Activated naive CD4-positive, alpha-beta T cell treated with anti-CD3 and anti-CD28 coated beads for 36 hours (primary cell): ENCODE measurements at places on chromosomes 13 and 19. TPM values are rescaled to one million over a fixed set of nuclear protein-coding genes. Genes with fewer than 3 reads are reported as not detected.

The OLFM4 gene
- total RNA-seq: not detected

GRCh38 chr19:40742886-40743285 is 7.4 kb downstream of the ACTMAP start:
- H3K27ac ChIP-seq: no peak overlapping the region
- peaks cover 2% of the 10 kb centered on the region for H3K36me3 ChIP-seq
- H3K4me3 ChIP-seq: no peak overlapping the region
- H3K27me3 ChIP-seq: no peaks in the 10 kb centered on the region
- DNase-seq: no peak

DNA sequence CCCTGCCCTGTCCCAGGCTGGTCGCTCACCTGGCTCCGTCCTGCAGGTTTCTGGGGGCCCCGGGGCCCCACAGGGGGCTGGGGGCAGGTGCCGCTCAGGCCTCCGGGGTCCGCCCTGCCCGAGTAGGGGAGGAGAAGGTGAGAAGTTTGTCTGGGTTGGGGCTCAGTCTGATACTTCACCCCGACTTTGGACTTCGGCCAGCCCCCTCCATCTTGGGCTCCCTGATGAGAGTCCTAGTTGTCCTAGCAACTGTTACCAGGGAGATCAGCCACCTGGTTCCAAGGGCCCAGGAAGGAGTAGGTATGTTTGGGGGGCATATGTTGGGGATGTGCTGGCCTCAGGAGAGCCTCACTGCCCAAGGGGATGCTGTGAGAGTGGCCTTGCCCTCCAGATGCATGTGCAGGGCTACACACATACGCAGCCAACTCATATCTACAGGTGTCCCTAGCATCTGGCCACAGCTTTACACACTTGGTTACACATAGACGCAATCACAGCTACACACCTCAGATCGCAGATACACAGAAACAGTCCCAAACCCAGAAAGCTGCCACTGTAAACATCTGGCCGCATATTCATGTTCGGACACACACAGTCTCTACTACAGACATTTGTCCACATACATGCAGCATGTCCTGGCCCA is 3.4 kb downstream of the NUMBL start:
- H3K27ac ChIP-seq: no peak overlapping the region
- no peaks in the 10 kb centered on the region for H3K27me3 ChIP-seq

The ETFB gene
- total RNA-seq: 128 TPM

The ZNF473 gene
- total RNA-seq: 13.1 TPM

- H3K27ac ChIP-seq: no peak overlapping the region
- peaks cover 7% of the 10 kb centered on the region for H3K4me1 ChIP-seq
- peaks cover 46% of the 10 kb centered on the region for H3K27me3 ChIP-seq
- no peak for DNase-seq
Measured at GRCh38 chr13:106919133-106919532, 351.2 kb upstream of the ARGLU1 start.

The DNAAF3 gene
- not detected for total RNA-seq

DNA sequence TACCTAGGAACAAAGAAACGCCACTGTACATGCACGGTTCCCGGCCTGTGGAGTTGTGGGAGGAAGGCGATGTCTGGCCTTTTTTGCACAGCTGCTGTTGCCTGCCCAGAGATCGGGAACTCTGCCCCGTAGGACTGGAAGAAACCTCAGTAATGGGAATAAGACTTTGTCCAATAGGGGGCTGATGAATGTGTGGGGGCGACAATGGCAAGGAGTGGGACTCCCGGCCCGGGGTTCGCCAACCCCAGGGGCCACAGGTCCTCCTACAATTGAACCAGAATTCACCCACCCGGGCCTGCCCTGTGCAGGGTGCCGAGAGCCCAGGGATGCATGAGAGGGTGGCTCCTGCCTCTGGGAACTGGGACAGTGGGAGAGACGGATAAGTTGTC is 2.0 kb upstream of the CEBPA start:
- H3K27me3 ChIP-seq: peaks cover 32% of the 10 kb centered on the region
- H3K4me3 ChIP-seq: no peak overlapping the region
- DNase-seq: no peak
- no peak overlapping the region for H3K27ac ChIP-seq
- H3K36me3 ChIP-seq: no peaks in the 10 kb centered on the region

DNA sequence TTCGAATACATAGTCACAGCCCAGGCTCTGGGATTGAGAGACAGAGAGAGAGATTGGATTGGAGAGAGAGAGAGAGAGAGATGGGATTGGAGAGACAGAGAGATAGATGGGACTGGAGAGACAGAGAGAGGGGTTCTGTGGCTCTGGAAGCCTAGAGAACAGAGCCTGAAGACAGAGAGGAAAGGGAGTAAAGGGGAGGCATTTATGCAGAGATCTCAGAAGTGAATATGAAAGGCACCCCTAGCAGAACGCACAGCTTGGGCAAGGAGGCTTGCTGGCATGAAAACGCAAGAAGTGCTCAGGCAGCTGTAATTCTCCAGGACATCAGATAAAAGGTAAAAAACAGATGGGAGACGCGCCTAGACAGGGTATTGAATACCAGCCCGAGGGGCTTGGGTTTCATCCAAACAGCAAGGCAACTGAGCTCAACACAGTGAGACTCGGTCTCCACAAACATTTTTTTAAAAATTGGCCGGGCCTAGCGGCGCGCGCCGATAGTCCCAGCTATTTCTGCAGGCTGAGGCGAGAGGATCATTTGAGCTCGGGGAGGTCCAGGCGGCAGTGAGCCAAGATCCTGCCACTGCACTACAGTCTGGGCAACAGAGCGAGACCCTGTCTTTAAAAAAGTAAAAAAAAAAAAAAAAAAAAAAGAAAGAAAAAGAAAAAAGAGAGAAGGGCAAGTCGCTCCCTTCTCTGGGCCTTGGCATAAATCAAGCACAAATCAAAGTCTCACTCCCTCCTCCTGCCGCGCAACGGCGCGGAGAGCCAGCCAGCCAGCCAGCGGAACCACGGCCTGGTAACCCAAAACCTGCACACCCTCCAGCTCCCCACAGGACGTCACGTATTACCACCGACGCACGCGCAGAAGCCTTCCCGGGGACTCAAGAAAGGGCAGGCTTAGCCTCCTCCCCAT is 774 bp upstream of the PPP2R1A start:
- H3K36me3 ChIP-seq: peaks cover 11% of the 10 kb centered on the region
- H3K27me3 ChIP-seq: no peaks in the 10 kb centered on the region
- peak overlapping the region; percentile 85 for H3K4me3 ChIP-seq
- H3K27ac ChIP-seq: peak overlapping the region; percentile 94
- no peak for DNase-seq

The SNRPA gene
- 312 TPM for total RNA-seq

DNA sequence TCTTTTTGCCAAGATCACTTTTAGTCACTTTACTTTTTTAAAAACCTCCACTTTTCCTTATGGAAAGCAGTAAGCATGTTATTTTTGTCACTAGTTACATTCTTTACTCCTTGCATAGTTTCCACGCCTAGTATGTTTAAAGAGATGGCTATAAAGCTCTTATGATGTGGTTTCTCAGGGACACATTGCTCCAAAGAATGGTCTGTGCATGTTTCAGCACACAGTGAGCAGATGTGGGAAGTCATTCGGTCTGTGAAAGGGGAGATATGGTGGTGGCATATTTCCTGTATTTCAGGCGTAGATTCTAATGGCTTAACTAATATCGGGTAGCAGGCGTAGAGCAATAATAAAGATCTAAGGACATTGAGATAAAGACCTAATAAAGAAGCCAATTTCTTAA is 180.7 kb downstream of the SLITRK6 start:
- no peak overlapping the region for H3K4me3 ChIP-seq
- H3K36me3 ChIP-seq: no peaks in the 10 kb centered on the region
- no peak overlapping the region for H3K27ac ChIP-seq
- H3K27me3 ChIP-seq: no peaks in the 10 kb centered on the region
- no peak for DNase-seq

DNA sequence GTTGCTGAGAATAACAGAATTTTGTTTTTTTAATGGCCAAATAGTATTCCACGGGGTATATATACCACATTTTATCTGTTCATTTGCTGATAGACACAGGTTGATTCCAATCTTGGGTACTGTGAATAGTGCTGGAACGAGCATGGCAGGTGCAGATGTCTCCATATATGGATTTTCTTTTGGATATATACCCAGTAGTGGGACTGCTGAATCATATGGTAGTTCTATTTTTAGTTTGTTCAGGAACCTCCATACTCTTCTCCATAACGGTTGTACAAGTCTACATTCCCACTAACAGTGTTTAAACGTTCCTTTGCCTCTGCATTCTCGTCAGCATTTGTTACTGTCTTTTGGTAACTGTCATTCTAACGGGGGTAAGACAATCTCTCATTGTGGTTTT is 17.3 kb downstream of the ANKRD10 start:
- H3K27me3 ChIP-seq: no peaks in the 10 kb centered on the region
- H3K36me3 ChIP-seq: peaks cover 13% of the 10 kb centered on the region
- H3K27ac ChIP-seq: no peak overlapping the region
- no peak overlapping the region for H3K4me3 ChIP-seq
- no peak for DNase-seq

The MEF2B gene
- total RNA-seq: 3.1 TPM

The C3 gene
- total RNA-seq: 0.81 TPM

DNA sequence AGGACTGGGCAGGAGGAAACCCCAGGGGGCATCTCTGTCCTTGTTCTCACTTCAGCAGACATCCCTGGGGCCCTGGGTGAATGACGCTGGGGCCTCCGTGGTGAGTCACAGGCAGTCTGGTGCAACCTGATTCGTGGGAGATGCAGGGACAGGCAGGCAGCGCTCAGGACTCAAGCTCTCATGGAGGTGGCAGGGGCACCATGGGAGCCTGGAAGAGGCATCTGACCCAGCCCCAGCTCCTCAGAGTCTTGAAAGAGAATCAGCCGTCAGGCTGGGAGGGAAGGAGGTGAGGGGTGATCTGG is 14.0 kb upstream of the PTOV1 start:
- H3K36me3 ChIP-seq: peaks cover 16% of the 10 kb centered on the region
- DNase-seq: no peak
- H3K27ac ChIP-seq: no peak overlapping the region

The CBY2 gene
- total RNA-seq: not detected

- no peaks in the 10 kb centered on the region for H3K27me3 ChIP-seq
- DNase-seq: no peak
- no peaks in the 10 kb centered on the region for H3K36me3 ChIP-seq
- H3K27ac ChIP-seq: no peak overlapping the region
Measured at GRCh38 chr13:25677956-25678355, 306.2 kb downstream of the ATP8A2 start.

The KLK4 gene
- not detected for total RNA-seq

The SLC15A1 gene
- total RNA-seq: not detected

GRCh38 chr13:58795715-58796114 is 1164.2 kb downstream of the PCDH17 start:
- no peaks in the 10 kb centered on the region for H3K4me1 ChIP-seq
- H3K4me3 ChIP-seq: no peak overlapping the region
- H3K27me3 ChIP-seq: no peaks in the 10 kb centered on the region
- no peak for DNase-seq
- no peak overlapping the region for H3K27ac ChIP-seq

GRCh38 chr19:13507053-13507611 is 853 bp upstream of the CACNA1A start:
- H3K27ac ChIP-seq: no peak overlapping the region
- H3K36me3 ChIP-seq: no peaks in the 10 kb centered on the region
- H3K4me3 ChIP-seq: no peak overlapping the region
- H3K27me3 ChIP-seq: peaks cover 64% of the 10 kb centered on the region

DNA sequence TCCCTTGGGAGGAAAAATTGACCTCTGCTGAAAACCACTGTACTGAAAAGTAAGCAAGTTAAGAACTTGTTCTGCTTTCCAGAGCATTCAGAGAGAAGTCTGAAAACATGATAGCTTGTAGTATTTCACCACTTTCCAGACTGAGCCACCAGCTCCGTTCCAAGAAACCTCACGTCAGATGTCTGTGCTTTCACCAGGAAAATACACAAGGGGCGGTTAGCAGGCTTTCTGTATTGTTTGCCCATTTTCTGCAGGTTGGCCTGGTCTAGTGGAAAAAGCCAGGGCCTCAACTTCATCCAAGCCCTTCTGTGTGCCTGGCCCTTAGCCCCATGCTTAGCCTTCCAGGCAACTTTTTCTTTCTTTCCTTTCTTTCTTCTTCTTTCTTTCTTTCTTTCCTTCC is 36.4 kb downstream of the RXFP2 start:
- no peak for DNase-seq
- peaks cover 7% of the 10 kb centered on the region for H3K27me3 ChIP-seq
- no peaks in the 10 kb centered on the region for H3K36me3 ChIP-seq
- no peak overlapping the region for H3K4me3 ChIP-seq
- no peak overlapping the region for H3K27ac ChIP-seq

The RINL gene
- total RNA-seq: 117 TPM

DNA sequence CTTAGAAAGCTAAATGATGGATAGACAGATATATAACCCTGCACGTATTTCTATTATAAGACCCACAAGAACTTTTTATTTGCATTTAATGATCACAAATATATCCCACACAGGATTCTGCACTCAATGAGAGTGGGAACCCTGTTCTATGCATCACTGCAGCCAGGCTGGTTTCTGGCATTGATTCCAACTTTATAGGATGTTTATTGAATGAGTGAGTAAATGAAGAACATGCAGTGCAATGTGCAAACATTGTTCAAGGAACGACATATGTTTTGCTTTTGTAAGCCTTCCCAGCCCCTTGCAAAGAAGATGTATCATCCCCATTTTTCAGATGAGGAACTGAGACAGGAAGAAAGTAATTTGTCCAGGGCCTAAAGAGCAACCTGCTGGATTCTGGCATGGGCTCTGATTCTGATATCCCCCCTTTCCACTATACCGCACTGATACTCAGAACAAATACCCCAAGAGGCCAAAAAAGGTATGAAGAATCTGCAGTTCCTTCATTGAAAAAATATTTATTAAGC is 246.3 kb downstream of the LACC1 start:
- H3K36me3 ChIP-seq: no peaks in the 10 kb centered on the region
- H3K27ac ChIP-seq: no peak overlapping the region
- H3K27me3 ChIP-seq: no peaks in the 10 kb centered on the region
- no peak overlapping the region for H3K4me3 ChIP-seq

GRCh38 chr19:38049105-38049649 is 142.2 kb downstream of the SIPA1L3 start:
- no peaks in the 10 kb centered on the region for H3K36me3 ChIP-seq
- H3K27me3 ChIP-seq: no peaks in the 10 kb centered on the region
- H3K4me1 ChIP-seq: peaks cover 43% of the 10 kb centered on the region

The CELF5 gene
- not detected for total RNA-seq

The FAM216B gene
- not detected for total RNA-seq

DNA sequence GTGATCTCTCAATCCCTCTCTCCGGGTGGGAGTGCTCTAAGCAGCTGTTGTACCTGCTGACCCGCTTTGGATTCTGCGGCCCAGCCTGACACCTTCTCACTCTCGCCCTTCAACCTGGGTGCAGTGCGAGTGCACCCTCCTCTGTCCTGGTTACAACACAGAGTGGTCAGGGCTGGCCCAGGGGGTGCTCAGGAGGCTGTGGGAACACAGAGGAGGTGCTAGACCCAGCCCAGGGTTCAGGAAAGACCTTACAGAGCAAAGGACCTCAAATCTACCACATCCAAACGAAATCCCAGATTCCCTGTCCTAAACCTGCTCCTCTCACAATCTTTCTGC is 23.7 kb downstream of the ZNF175 start:
- no peak for DNase-seq
- H3K27me3 ChIP-seq: peaks cover under 1% of the 10 kb centered on the region
- no peak overlapping the region for H3K27ac ChIP-seq
- peak overlapping the region; percentile 89 for H3K4me3 ChIP-seq
- peaks cover 4% of the 10 kb centered on the region for H3K36me3 ChIP-seq

The SCEL gene
- not detected for total RNA-seq

GRCh38 chr13:75932636-75933035 is 296.5 kb downstream of the LMO7 start:
- no peaks in the 10 kb centered on the region for H3K36me3 ChIP-seq
- no peak overlapping the region for H3K4me3 ChIP-seq

The CAMSAP3 gene
- total RNA-seq: 0.24 TPM
